Kidney capillary endothelial cell (primary cell): ENCODE measurements at places on chromosomes 2 and 18.

DNA sequence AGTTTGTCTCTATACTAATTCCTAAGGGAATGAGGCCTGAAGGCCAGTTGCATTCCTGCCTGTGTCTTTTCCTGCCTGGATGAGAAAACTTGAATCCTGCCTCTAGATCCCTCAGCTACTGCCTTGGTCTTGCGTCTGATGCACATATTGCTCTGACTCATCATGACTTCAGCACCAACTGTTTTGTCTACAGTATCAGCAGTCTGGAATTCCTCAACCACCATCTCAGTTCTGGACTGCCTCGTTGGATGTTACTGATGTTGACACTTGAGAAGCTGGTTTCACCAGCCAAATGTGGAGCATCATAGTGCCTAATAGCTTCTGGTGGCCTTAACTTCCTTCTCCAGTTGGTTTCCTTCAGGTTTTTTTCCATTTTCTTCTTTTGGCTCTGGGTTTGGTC is 211.0 kb downstream of the CTNNA2 start:
- DNase-seq = no peak

GRCh38 chr2:201084863-201085262 is 13.1 kb downstream of the NDUFB3 start:
- DNase-seq = no peak

DNA sequence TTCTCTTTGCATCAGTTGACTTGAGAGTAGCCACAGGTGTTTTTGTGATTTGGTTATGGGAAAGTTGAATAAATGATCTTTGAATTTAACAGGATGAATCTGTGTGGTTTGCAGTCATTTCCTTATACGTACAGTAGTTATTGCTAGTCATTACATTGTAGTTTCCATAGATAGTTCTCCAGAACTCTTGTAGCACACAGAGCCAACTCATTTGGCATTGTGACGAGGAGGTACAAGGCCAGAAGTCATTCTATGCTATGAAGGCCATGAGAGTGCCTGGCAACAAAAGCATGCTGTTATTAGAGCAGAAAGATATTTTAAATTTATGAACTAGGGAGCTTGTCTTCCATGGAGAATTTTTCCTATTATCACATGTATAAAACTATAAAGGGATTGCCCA is 973.0 kb upstream of the CHAC2 start:
- DNase-seq = no peak

GRCh38 chr18:49030138-49030537 is 79.4 kb upstream of the SMAD7 start:
- DNase-seq = no peak

DNA sequence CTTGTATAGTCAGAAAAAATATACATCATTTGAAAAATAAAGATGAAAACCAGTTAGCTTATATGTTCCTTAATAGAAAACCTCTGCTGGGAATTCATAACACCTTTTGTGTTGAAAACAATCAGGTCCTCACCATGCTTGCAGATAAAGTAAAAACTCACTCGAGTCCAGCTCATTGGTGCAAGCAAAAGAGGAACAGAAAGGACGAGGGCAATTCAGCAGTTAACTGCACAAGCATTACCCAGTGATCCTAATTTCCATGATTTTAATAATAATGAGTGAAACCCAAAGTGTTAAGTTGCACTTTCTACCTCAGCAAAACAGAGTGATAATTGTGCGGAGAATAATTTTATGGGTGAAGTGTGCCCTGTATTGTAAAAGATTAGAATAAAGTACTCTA is 839.9 kb downstream of the BCL11A start:
- no peak for DNase-seq

GRCh38 chr18:74567822-74568221 is 29.8 kb upstream of the ZNF407 start:
- DNase-seq = no peak

DNA sequence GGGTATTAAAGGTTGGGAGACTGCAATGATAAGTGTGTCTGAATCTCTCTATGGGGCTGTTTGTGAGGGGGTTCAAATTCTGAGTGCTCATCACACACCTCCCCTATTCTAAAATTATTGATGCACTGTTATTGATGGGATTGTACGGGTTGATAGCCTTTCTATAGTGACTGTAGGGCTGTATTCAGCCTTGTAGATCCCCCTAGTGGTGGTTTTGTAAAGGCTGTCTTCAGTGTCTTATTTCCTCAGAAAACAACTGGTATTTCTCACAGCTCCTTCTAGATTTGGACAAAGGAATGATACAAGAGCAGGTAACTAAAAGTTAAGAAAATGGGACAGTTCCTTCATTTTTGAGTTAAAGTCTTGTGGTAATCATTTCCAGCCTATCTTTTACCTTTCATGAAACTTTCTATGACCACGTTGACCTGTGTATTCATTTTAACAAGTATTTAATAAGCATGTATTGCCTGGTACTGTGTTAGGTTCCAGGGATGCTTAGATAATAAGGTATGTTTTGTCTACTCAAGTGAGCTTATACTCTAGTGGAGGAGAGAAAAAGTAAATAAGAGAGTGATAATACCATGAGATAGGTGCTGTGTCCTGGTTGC is 21.2 kb downstream of the SMAD4 start:
- DNase-seq = peak; percentile 62

DNA sequence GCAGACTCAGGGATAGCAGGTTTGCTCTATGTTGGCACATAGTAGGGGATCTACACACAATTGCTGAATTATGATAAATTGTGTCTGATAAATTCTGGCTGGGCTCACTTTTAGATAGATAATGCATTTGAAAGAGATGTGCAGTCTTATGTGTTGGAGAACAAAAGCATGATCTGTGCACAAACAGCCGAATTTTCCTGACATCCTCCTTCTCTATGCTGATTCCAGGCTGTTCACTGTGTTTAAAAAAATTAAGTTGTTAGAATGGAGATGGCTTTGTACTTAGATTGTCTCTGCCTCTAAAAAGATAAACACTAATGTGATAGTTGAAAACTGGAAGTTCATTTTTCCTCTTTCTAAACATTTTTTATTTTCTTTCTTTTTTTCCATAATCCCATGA is 2.1 kb downstream of the CERS6 start:
- no peak for DNase-seq

GRCh38 chr2:102749938-102750337 is 11.9 kb upstream of the TMEM182 start:
- DNase-seq = no peak

- DNase-seq = peak; percentile 24
These were observed 683 bp upstream of the DNAJC27 start for GRCh38 chr2:24972315-24972961.

DNA sequence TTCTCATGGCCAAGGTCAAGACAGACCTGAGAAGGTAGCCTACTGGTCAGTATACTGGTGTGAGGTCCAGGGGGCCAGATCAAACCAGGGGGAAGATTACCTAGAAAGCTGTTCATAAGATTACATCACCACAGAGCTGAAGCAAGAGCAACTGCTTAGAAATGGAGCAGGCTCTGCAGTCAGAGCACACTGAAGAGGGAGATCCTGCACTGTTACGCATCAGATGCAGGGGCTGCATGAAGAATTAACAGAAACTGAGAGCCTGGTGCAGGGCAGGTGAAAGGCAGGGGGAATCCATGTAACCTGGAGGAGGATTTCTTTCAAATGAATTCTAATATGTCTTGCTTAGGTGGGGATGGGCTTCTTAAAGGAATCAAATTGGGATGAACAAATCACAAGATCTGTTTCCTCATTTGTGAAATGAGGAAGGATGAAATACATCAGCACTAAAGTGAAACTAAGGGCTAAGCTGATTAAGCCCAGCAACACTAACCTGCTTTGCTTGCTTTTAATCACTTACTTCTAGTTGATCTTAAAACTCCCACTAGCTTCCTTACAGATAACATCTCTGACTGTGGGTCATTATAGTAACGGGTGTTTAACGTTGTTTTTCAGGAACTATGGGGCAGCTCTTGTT is 74.3 kb upstream of the ADAM23 start:
- DNase-seq = no peak

- no peak for DNase-seq
These were observed 1146.6 kb downstream of the RPIA start for GRCh38 chr2:89837962-89838625.

DNA sequence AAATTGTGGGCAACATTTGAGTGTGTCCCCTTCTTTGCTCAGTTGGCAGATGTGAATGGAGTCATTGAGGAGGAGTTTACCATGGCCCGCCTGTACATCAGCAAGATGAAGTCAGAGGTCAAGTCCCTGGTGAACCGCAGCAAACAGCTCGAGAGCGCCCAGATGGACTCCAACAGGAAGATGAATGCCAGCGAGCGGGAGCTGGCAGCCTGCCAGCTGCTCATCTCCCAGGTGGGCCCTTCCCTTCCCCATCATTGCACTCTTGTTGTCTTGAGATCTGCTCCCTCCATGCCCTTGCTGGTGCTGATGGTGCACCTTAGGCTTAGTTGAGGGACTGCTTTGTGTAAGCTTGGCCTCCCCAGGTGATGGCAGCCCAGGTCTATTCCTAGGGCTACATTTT is 47.5 kb upstream of the LYPD6B start:
- no peak for DNase-seq

- peak; percentile 96 for DNase-seq
These were observed 48.6 kb downstream of the DDX1 start for GRCh38 chr2:15640261-15640711.

- DNase-seq = no peak
These were observed 60.7 kb downstream of the USP34 start for GRCh38 chr2:61410185-61410584.

GRCh38 chr2:88857951-88858411 is 166.5 kb downstream of the RPIA start:
- DNase-seq = no peak

DNA sequence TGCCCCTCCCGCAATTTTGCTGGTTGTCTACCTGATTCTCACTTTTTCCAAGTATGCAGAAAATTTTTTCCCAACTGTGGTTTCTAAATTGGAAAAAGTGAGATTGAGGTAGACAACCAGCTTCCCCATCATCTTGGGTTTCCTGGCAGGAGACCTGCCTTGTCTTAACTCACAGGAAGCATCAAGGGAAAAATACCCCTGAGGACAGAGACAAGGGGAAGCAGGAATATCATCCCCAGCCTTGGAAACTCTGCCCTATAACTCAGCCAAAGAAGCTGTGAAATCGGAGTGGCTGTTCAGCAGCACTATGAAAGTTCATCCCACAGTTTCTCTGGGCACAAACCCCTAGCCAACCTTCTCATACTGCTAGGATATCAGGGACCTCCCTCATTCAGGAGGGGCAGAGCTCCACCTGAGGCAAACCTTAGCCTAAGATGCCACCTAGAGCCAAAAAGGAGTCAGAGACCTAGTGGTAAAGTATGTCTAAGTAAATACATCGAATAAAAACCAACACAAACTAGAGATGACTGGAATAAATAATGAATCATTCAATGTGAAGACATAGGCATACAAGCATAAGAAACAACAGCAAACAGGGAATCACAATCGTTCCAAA is 68.2 kb downstream of the ZSWIM2 start:
- no peak for DNase-seq

- no peak for DNase-seq
These were observed 125.3 kb upstream of the GPC1 start for GRCh38 chr2:240310201-240310600.
